ENCODE measurements at places on chromosomes 7 and 10.

- no peak for DNase-seq
These were observed 52.2 kb downstream of the LRGUK start for GRCh38 chr7:134179036-134180011.

DNA sequence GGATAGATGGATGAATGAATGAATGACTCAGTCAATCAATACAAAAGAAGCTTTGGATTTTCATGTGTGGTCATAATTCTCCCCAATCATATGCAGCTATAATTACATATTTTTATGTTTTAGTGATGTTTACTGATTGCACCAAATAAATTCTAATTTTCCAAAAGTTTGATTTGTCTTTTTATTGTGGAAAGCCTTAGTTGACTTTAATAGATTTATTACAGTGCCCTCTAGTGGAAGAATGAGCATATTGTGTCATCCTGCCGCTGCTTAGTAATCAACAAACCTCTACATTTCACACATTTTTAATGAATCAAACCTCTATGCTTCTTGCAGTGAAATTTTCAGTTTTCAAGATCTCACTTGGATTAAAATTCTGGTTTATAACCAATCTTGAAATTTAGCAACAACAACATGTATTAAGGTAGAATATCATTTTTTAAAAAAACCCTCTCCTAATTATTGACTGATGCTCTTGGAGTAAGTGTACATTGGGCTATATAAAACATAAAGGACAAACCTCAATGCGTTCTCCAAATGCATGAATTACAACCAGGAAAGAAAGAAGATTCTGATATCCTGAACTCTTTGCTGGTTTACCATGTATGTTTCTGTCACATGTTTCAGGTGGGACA, 55.6 kb upstream of the PNLIP start:
- DNase-seq: peak; percentile 26

DNA sequence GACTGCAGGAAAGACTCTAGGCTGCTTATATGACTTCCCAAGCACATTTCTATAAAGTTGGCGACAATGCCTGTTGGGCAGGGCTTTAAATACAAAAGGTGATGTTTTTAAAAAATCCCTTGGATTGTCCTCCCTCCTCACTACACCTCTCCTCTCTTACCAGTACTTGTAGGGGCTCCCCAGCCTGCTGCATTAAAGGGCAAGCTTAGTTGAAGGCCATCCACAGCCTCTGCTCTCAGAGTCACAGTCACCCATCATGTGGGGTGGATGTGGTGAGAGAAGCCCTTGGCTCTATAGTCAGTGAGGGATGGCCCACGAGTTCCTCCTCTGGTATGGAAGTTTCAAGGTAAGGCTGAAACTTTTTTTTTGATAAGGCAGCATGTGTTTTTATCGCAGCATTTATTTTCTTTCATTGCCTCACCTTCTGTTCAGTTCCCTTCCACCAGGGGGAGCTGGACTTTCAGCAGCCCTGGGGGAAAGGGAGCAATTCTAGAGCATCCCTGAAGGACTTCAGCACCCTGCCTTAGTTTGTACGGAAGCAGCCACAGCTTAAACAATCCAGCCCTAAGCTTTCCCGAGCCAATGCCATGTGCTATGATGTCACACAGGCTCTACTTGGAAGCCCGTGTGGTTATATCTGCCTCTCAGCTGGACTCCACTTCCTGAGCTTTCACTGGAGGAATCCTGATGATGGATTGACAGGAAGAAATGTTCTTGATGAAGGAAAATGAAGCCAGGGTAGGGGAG, 131.9 kb downstream of the CALCR start:
- peak; percentile 30 for DNase-seq

- DNase-seq: no peak
These were observed 533.8 kb downstream of the GALNT17 start for GRCh38 chr7:71665716-71666115.

DNA sequence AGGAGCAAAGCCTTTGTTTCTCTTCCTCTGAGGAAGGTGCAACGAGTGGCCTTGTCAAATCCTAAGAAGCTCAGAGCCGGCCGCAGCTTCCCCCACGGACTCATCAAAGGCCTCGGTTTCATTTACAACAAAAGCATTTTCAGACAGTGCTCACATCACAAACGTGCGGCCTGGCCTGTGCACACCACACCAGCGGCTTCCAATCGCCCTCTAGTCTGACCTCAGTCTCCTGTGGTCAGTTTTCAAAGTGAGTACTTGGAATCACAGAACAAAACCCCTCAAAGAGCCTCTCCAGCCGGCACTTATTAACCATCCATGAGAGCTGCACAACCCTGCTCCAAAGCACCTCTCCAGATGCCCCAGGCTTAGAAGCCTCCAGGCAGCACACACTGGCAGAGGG, 3.3 kb downstream of the RADIL start:
- no peak for DNase-seq

All from fibroblast of skin of scalp (primary cell).